Stimulated activated CD4-positive, alpha-beta T cell treated with anti-CD3 and anti-CD28 coated beads, TNF-alpha, amount 100 ng/mL, for 1 hour (primary cell): ENCODE measurements at places on chromosomes 2 and 18.

GRCh38 chr2:207223051-207223450 is 57.3 kb upstream of the KLF7 start:
- DNase-seq = no peak

- no peak for DNase-seq
These were observed 2.3 kb downstream of the TMEM182 start for GRCh38 chr2:102764083-102764482.

GRCh38 chr2:53317861-53318260 is 449.7 kb upstream of the CHAC2 start:
- no peak for DNase-seq

GRCh38 chr2:177275040-177275742 is 10.7 kb upstream of the NFE2L2 start:
- DNase-seq = no peak

DNA sequence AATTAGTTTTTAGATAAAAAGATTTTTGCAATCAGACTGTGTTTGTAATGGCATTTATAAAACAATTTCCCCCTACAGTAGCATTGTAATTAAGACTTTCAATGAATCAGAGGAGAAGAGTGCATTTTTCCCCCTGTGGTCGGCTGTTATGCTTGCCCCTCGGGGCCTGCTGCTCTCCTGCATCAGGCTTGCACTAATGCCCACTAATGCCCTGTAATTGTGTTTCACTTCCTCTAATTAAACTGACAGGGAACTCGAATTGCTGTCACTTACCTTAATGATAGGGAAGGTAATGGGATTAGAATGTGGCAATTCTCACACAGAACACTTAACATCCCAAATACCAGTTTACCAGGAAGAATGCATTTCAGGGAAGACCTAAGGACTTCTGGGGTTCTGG is 61.2 kb upstream of the LRRTM1 start:
- DNase-seq = no peak

DNA sequence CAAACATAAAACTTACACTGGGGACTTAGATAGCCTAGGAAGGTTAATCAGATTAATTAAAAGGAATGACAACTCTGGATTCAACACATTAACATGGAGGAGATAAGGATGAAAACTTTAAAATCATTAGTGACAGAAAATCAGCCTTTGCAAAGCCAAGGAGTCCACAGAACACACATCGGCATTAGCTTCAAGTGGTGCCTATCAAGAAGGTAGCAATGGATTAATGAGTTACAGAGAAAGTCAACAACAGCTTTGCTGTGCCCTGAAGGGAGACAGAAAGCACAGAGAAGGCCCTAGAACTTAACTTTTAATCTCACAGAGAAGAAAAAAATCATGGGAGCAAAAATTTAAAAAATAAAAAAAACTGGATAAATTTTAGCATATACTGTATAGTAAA is 88.6 kb downstream of the KCNH7 start:
- no peak for DNase-seq

- no peak for DNase-seq
These were observed 111.8 kb upstream of the CYP20A1 start for GRCh38 chr2:203126996-203127395.

GRCh38 chr2:190535586-190535985 is 1.1 kb upstream of the NEMP2 start:
- DNase-seq = no peak

DNA sequence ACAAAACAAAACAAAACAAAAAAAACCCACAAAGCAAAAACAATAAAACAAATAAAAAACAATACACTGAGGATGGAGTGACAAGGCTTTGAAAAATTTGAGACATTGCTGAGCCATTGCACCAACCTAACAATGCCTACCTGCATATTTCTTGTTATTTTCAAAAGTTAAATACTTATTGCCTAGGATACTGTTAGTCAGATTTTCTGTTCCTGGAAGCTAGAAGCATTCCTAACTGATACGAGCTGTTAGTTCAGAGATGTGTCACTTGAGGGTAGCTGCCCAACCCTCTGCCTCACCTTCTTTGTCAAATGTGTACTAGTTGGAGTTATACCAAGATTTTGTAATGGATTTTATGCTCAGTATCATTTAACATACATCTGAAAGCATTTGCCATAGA is 187.2 kb downstream of the TXNL1 start:
- DNase-seq = no peak

- no peak for DNase-seq
These were observed 1.8 kb downstream of the GPD2 start for GRCh38 chr2:156437931-156438410.

DNA sequence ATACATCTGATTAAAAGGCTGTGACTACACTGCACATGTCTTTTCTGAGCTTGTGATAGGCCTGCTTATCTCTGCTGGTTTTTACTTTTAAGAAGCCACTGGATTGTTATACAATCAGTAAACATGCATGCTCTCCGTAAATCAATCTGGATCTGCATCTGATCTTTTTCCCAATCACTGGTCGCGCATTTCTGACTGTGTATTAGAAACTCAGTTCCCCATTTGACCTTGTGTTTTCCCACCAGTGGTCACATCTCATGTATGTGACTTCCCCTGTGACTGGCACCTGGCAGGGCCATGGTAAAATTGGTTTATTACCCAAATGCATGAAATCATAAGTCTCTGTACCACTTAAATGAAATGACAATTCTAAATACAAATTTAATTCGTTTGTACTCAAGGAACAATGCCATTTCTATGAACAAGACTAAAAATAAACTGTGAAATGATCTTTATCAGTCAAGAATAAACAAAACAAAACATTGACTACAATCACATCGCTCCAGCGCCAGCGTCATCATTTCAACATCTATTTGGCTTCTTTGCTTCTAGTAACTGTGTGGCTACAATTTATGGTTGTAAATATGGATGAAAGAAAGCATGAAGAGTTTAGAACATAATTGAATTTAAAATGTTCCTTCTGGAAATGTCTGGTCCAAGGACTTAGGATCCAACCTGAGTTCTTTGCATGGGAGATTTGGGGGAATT is 396.6 kb upstream of the TRIB2 start:
- DNase-seq = no peak

GRCh38 chr2:215260097-215260677 is 51.7 kb upstream of the ATIC start:
- no peak for DNase-seq

DNA sequence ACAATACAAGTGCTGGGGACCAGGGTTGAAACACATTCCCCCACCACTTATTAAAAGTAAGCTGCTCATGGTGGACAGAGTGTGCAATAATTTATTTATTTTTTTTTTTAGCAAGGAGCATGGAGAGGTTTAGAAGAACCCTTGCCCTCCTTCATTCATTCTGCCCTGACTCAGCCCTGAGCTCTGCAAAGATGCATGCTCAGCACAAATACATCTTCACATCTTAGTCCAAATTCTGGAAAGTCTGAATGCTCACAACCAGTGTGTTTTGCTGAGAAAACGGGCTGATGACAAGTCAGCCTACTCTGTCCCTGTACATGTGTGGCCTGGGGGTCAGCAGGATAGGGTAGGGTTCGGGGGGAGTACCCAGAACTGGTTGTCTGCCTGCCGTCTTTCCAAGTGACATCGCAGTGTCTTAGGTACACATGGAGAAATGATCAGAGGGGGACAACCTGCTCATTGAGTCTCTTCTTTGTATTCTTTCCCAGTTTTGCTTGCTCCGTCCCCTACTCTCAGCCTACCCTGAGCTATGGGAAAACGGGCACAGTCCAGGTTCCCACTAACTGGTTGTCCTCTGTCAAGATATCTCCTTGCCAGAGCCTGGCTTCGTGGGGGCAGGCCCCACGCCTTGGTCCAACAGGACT is 76.4 kb downstream of the ADD2 start:
- DNase-seq = no peak

DNA sequence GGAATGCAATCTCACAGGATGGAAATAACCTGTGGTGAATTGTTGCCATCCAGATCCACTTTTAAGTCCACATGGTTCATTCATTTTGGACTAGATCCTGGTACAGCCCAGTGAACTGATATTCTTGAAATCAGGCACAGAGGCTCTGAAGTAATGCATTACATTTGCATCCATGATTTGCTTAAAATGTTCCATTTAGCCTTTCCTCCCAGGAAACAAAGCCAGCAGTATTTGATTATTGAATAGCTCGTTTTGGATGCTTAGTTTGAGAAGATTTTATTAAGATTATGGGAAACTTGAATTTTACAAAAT is 995.8 kb upstream of the CDH2 start:
- DNase-seq = no peak

- DNase-seq = no peak
These were observed 98.1 kb downstream of the CRIM1 start for GRCh38 chr2:36453652-36454051.

DNA sequence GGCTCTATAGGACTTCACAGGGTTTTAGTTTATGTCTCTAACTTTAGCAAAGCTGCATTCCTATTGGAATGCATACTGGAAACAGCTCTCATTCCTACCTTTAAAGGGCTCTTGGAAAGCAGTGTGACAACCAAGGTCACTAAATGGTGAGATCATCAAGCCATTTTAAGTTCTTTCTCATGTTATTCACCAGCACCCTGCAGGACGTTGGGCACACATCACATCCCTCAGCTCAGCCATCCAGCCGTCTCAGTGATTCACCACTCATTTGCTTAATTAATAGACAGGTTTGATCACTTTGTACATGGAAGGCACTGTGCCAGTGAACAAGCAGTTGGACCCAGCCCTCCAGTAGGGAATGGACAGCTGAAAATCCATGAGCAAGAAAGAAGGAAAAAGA is 32.2 kb upstream of the RBM44 start:
- DNase-seq = no peak

DNA sequence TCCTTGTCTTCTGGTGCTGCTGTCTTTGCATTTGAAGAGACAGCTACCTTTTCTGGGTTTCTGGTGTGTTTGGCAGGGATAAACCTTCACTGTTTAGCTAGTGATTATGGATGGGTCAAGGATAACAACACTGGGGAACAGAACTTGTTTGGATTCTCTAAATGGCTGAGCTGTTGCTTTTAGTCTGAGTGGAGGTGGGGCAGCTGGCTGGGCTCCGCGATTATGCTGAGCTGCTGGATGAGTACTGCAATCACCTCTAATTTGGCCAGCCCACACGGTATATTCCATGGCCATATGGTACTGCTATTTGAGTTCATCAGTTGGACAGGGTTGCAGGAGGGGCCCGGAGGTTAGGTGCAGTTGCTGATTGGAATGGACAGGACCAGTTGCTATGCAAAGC is 361.6 kb upstream of the TFPI start:
- no peak for DNase-seq
